Right renal pelvis (tissue), 4 donors: ENCODE measurements at places on chromosomes 11 and 22. TPM values are rescaled to one million over a fixed set of nuclear protein-coding genes. Genes with fewer than 3 reads are reported as not detected.

The ANKK1 gene
- polyA plus RNA-seq: 0.36 TPM

The MRPL17 gene
- polyA plus RNA-seq: 72.5 TPM

GRCh38 chr11:61293867-61294716 is 1.0 kb downstream of the VWCE start:
- DNase-seq: no peak

GRCh38 chr11:12284316-12285050 is 92.9 kb upstream of the PARVA start:
- no peak for DNase-seq

DNA sequence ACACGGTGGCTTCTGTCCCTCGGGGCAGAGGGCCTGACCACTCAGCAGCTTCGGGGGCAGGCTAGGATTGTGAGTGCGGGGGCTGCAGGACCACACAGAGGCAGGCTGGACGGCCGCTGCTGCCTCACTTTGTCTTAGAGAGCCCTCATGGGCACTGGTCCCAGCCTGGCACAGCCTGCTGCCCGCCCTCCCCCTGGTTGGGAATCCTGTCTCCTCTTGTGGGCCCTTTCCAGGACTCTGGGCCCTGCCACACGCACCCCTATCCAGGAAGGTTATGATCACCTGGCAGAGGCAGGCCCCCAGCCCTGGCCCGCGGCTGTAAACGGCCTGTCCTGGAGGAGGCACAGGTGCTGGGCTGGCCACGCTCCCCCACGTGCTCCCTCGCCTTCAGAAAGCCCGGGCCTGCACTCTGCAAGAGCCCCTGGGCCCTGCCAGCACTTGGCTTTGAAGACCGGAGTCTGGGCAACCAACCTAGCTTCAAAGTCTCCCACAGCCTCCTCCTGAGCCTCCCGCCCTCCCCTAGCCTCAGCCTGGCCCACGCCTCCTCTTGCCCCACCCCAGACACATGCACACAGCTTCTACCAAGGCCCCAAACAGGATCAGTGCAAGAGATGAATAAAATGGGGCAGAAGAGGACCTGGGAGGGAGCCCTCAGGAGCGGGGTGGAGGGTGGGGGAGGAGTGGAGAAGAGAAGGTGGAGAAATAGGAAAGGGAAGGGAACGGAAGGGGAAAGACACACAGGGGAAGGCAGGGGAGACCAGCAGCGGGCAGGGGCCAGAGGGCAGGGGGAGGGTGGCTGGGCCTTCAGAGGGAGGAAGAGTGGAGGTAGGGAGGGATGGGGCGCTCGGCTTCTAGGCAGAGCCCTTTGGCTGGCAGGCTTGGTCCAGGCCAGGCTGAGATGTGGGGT is 31.0 kb downstream of the SYT7 start:
- DNase-seq: no peak

- DNase-seq: no peak
Measured at GRCh38 chr11:15911377-15912044, 444.8 kb downstream of the SOX6 start.

DNA sequence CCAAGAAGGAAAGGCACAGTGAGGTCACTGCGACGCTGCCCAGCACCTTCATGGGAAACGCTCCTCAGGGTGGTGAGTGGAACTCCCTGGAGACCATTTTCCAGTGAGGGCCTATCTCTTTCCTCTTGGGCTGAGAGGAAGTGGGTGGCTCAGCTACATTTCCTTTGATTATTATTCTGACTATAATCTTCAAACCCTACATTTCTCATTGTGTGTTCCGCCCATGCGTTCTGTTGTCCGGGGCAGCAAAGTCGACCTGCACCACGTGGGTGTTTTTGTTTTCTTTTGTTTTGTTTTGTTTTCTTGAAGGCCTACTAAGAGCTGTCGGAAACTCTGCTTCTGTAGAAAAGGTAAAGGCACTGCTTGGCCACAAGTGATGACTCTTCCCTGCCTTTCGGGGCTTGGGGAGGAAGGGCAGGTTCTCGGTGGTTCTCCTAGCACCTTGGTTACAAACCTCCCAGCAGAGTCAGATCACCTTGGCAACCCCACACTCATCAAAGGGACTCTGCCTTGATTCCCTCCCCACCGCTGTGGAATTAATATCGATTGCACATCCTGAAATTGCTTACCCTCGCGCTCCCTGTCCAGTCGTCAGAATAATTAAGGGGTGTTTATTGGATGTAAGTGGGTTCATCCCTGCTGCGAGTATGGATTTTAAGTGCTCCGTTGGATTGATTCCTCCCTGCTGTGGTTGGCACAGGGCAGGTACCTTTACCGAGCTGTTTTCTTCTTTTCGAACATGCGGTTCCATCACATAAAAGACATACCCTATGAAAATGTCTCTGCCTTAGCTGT is 7.3 kb downstream of the PARVB start:
- DNase-seq: no peak

DNA sequence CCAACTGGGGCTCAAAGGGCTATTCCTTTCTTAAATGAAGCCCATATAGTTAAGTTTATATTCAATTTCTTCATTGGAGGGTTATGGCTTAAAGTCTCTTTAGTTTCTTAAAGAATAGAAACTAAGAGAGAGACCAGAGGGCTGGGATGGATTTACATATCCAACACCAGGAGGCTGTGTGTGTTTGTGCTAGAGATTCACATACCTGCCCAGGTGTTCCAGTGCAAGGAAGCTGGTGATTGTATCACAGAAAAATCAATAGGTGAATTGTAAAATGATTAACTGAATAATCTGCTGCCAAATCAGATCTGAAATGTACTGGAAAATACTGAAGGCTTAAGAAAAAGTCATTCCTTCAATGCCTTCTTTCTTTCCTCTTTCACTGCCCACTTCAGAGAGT is 148.2 kb upstream of the BDNF start:
- DNase-seq: no peak

DNA sequence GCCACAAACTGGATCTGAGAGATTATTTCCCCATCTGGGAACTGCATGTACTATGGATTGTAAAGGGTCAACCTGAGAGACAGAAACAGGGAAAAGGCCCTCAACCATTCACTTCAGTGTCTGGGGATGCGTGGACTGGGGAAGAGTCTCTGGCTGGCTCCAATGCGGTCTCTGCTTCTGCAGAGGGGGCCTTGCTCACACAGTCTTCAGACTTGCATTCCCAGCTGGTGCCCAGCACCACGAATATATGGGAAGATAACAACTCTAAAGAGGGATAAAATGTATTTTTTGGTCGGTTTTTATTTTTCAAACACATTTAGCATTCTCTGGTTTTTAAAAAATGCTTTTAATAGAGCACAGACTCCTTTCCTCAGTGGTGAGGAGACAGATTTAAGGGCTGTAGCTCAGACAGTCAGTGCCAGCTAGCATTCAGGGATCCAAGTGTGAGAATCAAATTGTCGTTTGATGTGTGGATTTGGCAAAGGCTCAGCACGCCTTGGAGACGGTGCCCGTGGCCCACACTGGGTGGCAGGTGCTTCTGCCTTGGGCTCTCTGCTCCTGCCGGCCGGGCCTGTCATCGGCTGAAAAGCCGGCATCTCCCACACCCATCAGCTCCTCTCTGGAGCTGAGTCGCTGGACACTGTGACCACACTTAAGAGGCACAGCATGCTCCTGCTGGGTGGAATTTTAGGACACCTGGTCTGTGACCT is 8.0 kb upstream of the EFCAB6 start:
- no peak for DNase-seq

DNA sequence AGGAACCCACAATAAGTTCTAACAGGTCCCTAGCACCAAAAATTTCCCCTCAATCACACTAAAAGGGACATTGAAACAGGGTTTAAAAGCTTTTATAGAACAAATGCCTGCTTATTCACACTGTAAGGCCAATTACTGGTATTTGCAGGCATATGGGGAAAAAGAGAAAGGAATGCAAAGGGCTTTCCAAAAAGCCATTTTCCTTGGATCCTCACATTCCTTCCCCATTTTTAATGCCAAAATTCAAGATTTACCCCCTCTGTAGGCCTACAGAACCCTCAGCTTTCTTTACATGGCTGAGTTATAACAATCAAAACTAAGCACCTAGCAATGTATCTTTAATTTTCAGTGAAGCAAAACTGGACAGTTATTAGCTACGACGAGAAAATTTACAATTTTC is 102.0 kb downstream of the SBF2 start:
- no peak for DNase-seq

- no peak for DNase-seq
Measured at GRCh38 chr11:57527056-57527631, 3.4 kb downstream of the TIMM10 start.

- no peak for DNase-seq
Measured at GRCh38 chr11:111046291-111046690, 199.2 kb upstream of the POU2AF2 start.

GRCh38 chr22:46613606-46614021 is 6.6 kb upstream of the GRAMD4 start:
- DNase-seq: no peak

DNA sequence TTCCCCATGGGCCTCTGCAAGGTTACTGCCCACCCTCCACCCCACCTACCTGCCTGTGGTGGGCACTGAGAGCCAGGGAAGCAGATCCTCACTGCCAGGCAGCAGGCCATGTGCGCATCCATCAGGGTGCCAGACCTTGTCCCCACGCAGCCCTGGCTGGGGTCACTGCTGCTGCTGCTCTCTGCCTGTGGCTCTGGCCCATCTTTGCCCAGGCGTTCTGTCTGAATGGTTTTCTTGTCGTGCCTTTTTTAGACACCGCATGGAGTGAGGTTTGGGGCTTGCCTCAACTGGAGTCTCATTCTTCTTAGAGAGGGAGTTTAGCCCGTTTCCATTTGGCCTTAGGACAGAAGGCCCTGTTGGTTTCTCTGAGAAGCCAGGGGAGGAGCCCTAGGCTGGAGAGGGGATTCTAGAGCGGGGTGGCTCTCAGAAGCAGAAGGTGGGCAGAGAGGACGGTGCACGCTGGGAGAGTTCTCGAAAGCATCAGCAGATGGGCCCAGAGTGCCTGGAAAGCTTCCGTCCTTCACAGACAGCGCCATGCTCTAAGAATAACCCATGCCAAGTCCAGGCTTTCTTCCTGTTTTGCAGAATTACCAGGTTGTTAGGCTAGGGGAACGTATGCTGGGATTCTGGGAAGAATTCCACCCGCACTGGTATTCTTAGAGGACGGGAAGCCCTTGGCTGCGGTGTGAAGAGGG is 8.1 kb downstream of the TANGO2 start:
- DNase-seq: no peak
